ENCODE measurements at places on chromosomes 2 and 18. TPM values are rescaled to one million over a fixed set of nuclear protein-coding genes. Genes with fewer than 3 reads are reported as not detected.

Gene RIOK3
- 160 TPM for total RNA-seq

Gene CCDC68
- total RNA-seq = not detected

Gene AFTPH
- 13.2 TPM for total RNA-seq

Gene TXNDC9
- total RNA-seq = 51.9 TPM

Gene REG1B
- total RNA-seq = not detected

DNA sequence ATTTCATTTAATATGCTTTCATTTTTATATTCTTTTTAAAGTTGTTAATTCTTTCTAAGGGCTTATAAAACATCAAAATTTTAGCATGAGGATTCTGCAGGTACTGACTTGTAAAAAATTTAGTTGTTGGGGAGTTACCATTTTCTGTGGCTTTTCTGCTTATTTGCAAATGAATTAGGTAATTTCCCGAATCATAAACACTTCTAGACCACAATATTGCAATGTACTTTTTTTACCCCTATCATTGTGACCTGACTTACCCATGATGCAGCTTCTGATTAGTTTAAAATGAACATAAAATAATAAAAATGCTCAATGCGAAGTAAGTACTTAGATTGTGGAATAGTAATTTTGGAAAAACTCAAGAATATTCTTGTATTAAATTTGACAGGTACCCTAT, 11.4 kb downstream of the ARL6IP6 start:
- DNase-seq = no peak

DNA sequence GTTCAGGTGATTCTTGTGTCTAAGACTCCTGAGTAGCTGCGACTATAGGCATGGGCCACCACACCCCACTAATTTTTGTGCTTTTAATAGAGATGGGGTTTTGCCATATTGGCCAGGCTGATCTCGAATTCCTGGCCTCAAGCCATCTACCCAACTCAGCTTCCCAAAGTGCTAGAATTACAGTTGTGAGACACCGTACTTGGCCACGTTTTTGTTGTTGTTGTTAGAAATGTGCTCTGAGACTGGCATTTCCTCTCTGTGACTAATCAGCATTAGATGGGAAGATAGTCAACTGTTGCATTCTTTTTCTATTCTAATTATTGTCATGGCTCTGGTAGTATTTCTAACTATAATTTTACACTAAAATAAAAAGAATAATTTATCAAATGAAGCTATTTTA, 191.7 kb downstream of the CAMKMT start:
- DNase-seq = peak; percentile 80

GRCh38 chr2:161983866-161984265, 90.1 kb downstream of the DPP4 start:
- DNase-seq = no peak

DNA sequence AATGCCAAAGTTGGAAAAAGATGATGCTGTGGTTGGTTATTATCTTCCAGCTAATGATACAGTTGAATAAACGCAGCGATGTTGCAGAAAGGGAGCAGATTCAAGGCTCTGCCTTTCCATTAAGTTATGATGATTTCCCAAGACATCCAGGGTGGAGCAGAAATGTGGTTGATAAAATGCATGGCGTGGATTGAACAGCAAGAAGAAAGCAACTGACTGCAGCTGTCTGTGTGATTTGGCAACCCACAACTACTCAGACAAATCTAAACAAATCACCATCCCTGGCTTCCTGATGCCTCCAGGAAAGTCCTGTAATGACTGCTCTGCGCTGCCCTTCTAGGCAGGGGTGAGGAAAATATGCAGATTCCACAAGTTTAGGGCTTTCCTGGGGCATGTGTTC, 166.3 kb downstream of the NRP2 start:
- DNase-seq = peak; percentile 75

DNA sequence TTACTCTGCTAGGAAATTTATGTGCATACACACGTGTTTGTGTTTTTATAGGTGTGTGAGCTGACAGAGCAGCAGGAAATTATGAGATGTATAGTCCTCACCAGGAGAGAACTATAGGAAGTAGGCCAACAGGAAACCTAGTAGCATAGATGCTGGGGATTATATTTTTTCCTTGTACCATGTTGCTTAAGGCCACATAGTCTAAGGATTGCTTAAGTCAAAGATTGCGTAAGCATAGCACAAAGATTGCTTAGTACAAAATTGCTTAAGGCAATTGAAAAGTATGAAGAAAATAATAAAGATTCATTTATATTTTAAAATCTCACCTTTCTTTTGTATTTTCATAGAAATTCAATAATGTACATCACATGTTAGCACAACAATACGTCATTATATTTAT, 18.7 kb upstream of the CCDC102B start:
- DNase-seq = no peak

DNA sequence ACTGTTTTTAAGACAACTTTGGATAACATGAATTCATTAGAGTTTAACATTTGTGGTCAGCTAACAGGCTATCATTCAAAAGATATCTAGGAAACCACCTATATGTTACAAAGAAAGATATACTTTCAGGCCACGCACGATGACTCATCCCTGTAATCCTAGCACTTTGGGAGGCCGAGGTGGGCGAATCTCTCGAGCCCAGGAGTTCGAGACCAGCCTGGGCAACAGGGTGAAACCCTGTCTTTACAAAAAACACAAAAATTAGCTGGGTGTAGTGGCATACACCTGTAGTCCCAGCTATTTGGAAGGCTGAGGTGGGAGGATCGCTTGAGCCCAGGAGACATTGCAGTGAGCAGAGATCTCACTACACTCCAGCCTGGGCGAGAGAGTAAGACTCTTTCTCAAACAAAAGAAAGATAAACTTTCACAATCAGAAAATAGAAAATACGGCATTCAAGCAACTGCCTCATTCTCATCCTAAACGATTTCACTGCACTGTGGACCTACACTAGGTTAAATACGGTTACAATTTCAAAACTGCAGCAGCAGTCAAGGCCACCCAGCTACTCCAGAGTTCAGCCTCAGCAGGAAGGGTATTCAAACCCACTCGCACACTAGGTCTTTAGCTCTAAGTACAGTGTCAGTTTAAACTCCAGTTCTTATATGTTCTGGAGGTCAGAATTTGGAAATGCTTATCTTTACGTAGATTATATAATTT, 250.0 kb upstream of the SLC39A10 start:
- no peak for DNase-seq

DNA sequence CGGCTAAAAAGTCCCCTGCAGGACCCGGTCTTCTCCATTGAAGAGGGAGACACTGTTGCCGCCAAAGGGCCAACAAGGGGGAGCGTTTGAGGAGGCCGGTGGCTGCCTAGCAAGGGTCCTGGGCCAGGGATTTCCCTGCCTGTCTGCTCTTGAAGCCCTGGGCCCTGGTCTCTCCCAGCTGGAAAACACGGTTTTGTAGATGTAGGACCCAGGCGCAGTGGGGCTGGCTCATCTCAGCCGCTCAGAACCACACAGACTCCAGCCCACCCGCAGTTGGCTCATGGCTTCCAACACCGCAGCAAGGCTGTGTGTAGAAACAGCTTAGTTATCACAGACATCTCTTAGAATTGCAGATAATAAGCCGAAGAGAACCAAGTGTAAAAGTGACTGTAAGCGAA, 57.1 kb upstream of the TWIST2 start:
- no peak for DNase-seq

GRCh38 chr18:7657050-7657449, 89.9 kb downstream of the PTPRM start:
- DNase-seq = no peak

DNA sequence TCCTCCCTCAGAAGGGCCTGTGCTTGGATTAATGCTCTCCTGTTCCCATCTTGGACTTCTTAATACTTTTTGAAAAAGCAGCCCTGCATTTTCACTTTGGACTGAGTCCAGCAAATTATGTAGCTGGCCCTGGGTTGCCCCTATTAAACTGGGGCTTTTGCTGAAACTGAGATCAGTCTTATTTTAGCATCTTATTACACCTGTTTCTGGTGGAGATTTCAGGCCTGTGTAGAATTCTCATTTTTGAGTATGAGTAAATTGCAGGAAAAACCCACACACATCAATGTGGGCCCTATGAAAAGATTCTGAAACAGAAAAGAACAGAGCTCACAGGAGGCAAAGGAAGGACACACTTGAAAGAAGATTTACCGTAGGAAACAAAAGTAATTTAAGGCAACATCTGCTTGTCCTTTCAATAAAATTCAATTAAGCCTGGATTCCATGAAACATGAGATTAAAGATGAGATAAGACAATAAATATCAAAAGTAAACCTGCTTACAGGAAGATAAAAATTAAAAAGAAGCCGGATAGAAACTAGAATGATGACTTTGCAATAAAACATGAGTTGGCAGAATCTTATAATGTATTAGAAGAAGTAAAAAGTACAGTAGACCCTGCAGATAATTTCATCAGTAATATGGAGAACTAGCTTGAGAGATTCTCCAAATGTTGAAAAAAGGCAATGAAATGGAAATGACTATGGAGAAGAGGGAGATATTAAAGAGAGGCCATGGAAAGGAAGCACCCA, 90.7 kb upstream of the GCFC2 start:
- no peak for DNase-seq

- DNase-seq = no peak
Observed at GRCh38 chr2:181357979-181358378, 99.2 kb upstream of the ITGA4 start.

DNA sequence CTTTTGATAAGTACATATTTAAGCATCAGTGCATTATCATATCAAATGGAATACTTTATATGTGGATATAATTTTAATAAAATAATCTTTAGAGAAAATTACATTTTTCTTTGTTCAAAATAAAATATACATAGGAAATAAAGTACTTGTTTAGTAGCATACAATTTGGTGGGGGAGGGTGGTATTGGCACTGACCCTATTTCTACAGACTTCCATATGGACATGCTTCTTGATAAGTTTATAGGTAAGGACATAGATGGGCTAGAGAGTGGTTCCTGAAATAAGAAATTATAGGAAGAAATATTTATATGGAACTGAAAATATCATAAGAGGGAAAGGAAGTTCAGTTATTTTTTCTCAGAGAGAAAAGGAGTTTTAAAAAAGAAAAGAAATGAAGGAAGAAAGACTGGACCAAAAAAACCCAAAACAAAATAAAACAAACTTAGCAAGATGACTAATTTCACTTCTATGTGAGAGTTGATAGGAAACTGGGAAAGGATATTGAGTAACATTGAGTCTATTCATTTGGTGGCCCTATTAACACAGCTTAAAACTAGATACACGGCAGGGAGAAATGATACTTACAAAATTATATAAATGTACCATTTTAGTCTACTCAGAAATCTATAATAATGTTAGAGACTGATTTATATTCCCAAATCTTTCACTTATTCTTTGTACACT, 505.9 kb downstream of the ERBB4 start:
- peak; percentile 12 for DNase-seq

GRCh38 chr2:21650569-21650968, 526.8 kb downstream of the TDRD15 start:
- no peak for DNase-seq

- peak; percentile 19 for DNase-seq
Observed at GRCh38 chr18:51077217-51077616, 47.2 kb downstream of the SMAD4 start.

GRCh38 chr2:68469935-68470334, 2.5 kb downstream of the APLF start:
- no peak for DNase-seq
